ENCODE measurements at places on chromosomes 2 and 18.

DNA sequence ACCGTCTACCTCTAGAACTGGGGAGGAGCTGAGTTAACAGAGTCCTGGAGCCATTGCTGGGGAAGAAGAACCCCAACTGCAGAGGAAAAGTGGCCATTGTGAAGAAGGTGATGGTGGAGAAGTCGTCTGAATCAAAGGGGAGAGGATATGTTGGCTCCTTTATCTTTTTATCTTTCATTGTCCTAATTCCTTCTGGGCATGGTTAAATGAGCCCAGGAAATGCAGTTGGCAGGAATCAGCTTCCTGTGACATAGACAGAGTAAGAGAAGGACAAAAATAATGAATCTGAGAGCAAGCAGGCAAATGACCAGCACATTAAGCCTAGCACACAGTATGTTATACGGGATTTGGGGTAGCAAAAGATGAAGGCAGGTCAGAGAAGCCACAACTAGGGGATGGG lies 16.0 kb upstream of the ACTR3 start:
- DNase-seq = no peak

- no peak for DNase-seq
Observed at GRCh38 chr18:23701017-23701416, 11.8 kb downstream of the LAMA3 start.

DNA sequence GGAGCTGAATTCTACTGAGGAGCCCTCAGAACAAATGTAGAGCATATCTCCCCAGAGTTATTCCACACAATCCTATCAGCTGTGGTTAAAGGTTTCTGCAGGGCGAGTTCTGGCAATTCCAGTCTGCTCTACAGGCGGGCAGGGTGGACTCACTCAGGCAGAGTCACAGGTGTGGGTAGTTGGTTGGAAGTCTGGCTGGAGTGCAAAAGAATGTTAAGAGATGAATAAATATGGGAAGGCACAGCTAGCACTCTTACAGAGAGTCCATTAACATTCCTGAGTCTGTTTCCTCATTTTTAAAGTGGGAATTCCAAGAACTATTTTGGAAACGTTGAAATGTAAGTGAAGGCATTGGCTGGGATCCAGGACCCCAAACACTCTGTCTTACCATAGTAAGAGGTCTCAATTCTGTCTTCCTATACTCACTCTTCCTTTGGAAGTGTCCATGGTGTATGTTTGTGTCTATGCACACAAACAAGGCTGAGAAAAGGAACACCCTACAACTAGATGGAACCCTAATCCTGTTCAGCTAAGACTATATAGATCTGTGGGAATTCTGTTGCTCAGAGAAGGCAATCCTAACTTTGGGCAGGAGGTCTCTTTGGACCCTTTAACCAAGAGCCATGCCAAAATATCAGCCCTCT lies 63.3 kb upstream of the AQP4 start:
- DNase-seq = no peak

- DNase-seq = no peak
Observed at GRCh38 chr2:30636311-30636710, 170.9 kb downstream of the CAPN13 start.

DNA sequence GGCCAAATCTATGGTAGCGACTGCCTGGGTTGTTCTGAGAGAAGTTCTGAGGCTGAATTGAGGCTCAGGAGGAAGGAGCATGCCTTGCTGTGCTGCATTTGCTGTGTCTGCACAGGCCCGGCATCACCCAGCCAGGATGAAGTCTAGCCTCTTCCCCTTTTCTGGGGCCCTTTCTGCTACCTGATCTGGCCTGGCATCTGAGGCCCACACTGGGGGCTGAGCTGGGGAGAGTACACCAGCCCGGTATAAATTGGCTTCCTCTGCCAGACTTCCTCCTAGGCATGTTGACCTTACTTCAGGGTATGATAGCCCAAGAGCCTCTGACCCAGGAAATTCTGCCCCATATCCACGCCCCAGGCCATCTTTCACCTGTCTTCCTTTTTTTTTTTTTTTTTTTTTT lies 30.0 kb downstream of the MRPL35 start:
- no peak for DNase-seq

DNA sequence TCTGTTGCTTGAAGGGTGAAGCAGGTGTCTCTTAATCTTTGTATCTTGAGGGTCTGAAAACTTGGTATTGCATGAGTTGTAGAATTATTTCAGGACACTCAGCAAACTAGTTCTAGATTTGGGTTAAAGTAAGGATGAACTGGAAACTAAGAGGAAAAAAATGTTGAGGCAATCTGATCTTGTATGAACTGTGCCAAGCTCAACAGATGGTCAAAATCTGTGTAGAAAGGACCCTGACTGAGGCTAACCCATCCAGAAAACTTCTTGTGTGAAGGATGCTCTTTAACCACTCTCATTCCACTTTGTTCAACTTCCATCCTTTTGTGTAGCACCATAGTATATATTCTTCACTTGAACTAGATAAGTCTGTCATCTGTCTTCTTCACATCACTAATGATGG lies 861.7 kb downstream of the SLC4A3 start:
- DNase-seq = no peak

GRCh38 chr2:180038997-180039396 lies 31.9 kb upstream of the CWC22 start:
- DNase-seq = no peak

GRCh38 chr2:37523814-37524362 lies 147.6 kb downstream of the CDC42EP3 start:
- no peak for DNase-seq

- no peak for DNase-seq
Observed at GRCh38 chr2:88016960-88017779, 823 bp upstream of the RNU2-63P start.

DNA sequence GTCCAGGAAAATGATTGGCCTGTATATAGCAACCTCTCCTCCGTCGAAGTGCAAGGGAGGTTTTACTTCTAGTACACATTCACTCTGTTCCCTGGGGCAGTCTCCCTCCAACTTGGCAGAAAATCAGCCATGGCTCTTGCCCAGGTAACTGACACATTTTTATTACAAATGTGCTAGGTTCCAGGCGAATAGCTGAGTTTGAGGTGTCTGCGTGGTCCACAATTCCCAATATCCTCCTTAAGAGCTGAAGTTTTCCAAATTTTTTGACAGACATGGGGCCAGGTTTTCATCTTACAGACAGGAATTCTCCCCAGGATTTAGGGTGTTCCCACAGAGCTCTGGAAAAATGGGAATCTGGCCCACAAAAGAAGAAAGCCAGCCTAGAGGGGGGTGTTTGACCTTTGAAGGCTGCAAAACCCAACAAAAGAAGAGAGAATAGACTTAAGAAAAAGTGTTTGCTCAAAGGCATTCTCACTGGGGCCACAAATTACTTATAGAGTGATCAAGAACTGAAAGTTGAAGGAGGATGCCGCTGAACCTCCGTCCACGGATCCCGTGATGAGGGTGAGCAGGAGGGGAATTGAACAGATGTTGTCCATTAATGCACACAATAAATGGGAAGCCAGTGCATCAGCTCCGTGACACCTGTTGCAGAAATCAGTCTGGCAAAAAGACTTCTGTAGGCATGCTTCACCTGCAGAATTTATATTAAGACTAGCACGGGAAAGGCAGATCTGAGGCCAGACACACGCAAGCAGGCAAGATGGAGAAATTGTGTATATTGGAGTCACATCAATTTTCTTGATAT lies 242.3 kb upstream of the COPS8 start:
- no peak for DNase-seq

GRCh38 chr2:226837787-226838603 lies 2.1 kb downstream of the RHBDD1 start:
- DNase-seq = no peak

DNA sequence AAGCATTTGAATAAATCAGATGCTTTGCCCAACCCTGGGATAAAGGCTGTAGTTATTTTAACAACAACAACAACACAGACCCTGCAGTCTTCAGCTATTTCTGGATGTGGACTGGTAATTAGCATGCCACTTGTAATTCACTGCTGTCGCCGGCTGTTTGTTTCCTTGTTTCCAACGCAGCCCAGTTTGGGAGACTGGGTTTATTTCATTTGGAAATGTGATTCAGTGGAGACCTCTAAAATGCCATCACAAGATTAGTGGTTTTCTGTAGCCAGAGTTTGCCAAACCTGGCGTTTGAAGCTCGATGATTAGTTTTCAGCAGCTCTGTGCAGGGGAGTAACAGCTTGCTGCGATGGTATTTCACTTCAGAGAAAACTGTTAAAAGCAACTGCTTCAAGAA lies 83.5 kb downstream of the LDLRAD4 start:
- no peak for DNase-seq

DNA sequence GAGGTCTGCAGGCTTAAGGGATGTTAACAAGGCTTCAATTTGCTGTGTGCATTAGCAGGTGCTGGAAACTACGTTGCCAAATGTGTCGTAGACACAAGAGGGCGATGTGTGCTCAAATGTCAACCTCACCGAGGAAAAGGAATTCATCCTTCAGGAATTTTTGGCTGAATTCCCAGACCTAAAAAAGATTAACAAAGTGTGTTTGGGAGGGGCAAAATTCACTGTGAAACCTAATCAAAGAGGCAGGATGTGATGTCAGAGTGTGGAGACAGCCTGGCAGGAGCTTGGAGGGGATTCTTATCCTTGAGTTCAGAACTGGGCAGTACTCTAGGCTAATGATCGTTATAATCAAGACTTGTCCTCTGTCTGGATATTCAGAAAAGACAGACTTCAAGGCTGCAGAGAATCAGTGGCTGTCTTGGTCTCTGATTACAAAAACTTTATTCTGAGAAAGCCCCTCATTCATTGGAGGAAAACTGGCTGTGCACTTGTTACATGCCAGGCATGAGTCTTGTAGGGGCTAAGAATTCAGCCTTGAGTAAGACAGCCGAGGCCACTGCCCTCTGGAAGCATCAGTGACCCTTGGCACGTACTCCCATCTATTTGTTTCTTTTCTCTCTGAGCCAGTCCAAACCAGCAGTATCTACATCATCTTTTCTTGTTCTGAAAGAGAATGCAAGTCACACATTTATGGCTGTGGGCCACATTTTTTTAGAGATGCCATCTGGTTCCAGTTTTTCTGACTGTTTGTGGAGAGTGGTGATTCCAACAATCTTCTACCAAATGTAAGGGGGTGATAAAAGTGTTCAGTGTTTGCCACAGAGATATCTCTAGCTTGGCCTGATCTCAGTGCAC lies 18.7 kb upstream of the SCYGR1 start:
- no peak for DNase-seq
